OCI-LY7 (cell line): ENCODE measurements at places on chromosomes 1 and 21.

DNA sequence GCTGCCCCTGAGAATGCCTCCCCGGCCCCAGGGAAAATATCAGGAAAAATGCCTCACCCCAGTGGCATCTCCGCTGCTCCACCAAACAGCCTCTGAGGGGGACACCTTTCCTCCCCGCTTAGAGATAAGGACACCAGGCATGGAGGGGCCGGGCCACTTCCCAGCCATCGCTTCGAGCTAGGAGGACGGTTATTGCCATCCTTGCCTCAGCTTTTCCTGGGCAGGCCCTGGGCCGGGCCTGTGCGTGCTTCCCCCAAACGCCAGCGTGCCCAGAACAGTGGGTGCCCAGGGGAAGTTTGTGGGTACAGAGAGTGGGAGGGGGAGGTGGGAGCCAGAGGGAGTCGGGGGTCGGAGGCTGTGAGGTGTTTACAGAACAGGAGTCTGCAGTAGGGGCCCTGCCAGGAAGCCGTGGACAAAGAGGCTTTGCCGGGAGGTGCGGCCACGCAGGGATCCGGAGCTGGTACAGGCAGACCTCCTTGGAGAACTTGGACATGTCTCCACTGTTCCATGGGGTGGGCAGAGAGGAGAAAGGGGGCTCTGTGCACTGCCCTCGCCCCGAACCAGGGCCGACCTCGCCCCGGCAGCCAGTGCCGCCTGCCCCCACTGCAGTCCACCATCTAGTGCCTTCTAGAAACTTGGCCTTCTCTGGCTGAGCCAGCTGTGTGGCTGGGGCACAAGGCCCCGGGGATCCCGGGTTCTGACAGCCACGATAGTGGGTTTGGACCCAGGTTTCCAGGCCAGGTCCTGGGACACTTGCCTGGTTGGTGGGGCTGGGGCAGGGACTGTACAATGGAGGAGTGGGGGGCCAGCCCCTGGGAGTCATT, 33.5 kb upstream of the TTC34 start:
- DNase-seq: no peak

DNA sequence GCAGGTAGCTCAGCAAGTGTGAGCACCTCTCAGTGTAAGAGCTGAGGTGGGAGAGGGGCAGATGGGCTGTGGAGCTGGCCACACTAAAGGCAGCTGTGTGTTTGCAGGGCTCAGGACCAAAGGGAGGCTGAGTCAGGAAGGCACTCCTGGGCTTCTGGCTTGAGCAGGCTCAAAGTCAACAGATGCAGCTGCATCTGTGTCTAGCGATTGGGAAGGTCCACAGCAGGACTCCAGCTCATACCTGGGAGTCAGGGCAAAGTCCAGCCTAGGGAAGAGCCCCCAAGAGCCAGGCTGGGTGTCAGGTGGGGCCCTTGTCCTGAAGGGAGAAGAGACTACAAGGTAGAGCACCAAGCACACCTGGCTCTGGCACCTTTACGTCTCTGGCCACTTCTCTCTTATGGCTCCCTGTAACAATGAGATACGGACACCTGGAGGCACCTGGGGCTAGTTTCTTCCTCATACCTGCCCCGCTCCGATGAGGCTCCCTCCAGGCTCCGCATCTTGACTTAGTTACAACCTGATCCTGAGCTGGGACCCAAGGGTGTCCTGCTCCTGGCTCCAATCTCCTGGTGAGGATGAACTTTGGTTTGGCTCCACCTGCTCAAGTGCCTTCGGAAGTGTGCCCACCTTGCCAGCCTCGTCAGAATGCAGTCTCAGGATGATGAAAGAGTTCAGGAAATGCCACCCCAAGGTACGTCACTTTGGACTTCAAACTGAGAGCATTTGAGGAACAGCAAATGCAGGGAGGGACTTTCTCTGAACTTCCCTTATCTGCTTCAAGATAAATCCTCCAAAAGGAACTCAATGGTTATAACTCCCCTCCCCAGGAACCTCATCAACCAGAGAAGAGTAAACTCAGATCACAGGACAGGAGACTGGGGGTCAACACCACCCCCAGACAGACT, 21.5 kb upstream of the SLC2A1 start:
- peak; percentile 33 for DNase-seq

- no peak for DNase-seq
Measured at GRCh38 chr1:169461390-169462000, 24.2 kb downstream of the SLC19A2 start.

- peak; percentile 42 for DNase-seq
Measured at GRCh38 chr1:234987415-234988154, 141.1 kb downstream of the TOMM20 start.

DNA sequence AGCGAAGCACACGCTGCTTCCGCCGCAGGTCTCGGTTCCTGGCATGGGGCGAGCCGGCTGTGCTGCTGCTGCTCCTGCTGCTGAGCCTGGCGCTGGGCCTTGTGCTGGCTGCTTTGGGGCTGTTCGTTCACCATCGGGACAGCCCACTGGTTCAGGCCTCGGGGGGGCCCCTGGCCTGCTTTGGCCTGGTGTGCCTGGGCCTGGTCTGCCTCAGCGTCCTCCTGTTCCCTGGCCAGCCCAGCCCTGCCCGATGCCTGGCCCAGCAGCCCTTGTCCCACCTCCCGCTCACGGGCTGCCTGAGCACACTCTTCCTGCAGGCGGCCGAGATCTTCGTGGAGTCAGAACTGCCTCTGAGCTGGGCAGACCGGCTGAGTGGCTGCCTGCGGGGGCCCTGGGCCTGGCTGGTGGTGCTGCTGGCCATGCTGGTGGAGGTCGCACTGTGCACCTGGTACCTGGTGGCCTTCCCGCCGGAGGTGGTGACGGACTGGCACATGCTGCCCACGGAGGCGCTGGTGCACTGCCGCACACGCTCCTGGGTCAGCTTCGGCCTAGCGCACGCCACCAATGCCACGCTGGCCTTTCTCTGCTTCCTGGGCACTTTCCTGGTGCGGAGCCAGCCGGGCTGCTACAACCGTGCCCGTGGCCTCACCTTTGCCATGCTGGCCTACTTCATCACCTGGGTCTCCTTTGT, 2.6 kb downstream of the TAS1R3 start:
- DNase-seq: no peak
